ENCODE measurements at places on chromosomes 1 and 21. TPM values are rescaled to one million over a fixed set of nuclear protein-coding genes. Genes with fewer than 3 reads are reported as not detected.

PLPPR4 gene
- total RNA-seq = 0.54 TPM

LIPI gene
- total RNA-seq = not detected

RPTN gene
- total RNA-seq = 0.13 TPM

HCN3 gene
- total RNA-seq = 0.78 TPM

ATAD3C gene
- 0.13 TPM for total RNA-seq

All from articular chondrocyte of knee joint (primary cell).